IPS DF 6.9 (cell line): ENCODE measurements at places on chromosomes 6 and 20.

- DNase-seq, result no peak
These were observed 19.3 kb upstream of the HBS1L start for GRCh38 chr6:135073756-135074393.

- peak; percentile 37 for DNase-seq
These were observed 138.9 kb downstream of the ADGRG6 start for GRCh38 chr6:142440600-142441293.

- DNase-seq, result no peak
These were observed 182.4 kb upstream of the TSHZ2 start for GRCh38 chr20:52789716-52790115.

DNA sequence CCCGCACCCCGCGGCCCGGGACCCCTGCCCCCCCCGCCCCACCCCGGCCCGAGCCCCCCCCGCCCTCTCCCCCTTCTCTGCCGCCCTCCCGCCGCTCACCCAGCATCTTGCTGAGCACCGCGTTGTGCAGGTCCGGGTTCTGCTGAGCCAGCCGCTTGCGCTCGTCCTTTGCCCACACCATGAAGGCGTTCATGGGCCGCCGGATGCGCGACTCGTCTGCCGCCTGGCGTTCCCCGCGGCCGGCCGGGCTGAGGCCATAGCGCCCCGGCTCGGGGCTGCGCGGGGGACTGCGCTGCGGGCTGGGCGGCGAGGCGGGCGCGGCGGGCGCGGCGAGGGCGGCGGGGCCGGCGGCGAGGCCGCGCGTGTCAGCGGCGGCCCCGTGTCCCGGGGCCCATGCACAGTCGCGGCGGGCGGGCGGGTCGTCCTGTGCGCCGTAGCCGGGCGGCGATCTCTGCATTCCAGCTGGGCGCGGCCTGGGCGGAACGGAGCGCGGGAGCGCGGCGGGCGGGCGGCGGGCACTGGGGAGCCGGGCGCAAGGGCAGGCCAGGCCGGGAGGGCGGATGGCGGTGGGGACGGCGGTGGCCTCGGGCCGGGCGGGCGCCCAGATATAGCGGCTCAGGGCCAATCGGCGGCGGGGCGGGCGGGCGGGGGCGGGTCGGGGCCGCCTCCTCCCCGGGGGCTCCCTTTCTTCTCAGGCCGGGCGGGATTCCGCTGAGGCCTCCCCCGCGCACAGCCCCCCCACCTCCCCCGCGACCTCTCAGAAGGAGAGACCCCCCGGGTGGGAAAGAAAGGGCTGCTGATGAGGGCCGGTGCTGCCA, at the start of gene SOX18:
Gene SOX18, minus strand, starts transcription at position 580 of the 818 bp plus-strand sequence. Its CDS starts 123 bp downstream, at position 457.
- DNase-seq, result no peak

DNA sequence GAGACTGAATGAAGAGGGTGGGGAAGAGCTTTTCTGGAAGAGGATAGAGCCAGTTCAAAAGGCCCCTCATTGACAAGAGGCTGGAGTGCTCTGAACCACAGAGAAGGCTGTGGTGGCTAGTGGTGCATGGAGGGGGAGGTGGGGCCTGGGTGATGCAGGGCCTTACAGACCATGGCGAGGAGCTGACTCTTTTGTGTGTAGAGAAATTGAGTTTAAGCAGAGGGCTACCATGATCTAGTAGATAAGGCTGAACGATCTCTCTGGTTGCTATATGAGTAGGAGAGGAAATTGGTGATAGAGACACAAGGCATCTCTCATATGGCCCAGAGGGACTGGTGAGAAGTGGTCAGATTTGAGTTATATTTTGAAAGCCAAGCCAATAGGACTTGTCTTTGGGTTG, 137.6 kb downstream of the UST start:
- DNase-seq, result no peak

DNA sequence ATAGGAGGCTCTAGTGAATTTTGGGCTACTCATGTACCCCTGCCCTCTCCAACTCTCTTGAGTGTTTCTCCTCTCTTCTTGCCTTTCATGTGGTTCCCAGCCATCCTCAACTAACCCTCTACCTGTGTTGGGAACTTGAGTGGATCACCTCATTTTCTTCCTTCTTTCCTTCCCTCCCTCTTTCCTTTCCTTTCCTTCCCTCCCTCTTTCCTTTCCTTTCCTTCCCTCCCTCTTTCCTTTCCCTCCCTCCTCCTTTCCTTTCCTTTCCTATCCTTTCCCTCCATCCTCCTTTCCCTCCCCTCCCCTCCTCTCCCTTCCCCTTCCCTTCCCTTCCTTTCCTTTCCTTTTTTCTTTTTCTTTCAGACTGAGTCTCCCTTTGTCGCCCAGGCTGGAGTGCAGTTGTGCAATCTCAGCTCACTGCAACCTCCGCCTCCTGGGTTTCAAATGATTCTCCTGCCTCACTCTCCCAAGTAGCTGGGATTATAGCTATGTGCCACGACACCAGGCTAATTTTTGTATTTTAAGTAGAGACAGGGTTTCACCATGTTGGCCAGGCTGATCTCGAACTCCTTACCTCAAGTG, 63.8 kb downstream of the BTBD3 start:
- DNase-seq, result no peak

- no peak for DNase-seq
These were observed at the start of gene CBFA2T2 for GRCh38 chr20:33490023-33490933. Gene CBFA2T2 (plus strand): TSS chr20:33490096. CDS start chr20:33490268, 172 bp downstream.

DNA sequence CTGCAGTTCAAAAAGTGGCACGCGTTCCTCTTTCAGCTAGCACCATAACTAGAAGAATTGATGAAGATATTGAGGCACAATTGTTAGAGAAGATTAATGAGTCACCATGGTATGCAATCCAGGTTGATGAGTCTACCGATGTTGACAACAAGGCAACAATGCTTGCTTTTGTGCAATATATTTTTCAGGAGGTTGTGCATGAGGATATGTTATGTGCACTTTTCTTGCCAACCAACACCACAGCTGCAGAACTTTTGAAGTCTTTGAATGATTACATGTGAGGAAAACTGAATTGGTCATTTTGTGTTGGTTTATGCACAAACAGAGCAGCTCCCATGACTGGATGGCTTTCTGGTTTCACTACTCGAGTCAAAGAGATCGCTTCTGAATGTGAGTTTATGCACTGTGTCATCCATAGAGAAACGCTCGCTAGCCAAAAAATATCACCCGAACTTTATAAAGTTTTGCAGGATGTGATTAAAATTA, 129.3 kb upstream of the SLC24A3 start:
- no peak for DNase-seq

DNA sequence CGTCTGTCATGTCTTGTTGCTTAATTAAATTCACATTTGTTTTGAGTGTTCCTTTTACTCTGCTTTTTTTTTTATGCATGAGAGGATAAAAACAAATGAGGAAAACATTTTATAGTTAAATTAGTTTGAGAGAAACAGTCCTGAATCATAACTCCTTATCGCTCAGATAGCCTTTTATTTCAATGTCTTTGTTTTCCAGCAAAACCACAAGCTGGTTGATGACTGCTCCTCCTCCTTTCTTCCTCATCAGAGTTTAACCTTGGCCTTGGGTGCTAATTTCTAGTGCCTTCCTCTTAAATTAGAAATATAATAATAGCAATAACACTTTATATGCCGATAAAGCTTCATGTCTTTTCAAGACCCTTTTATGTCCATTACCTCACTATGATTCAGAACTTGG, 3.1 kb downstream of the NOX3 start:
- no peak for DNase-seq

GRCh38 chr6:28296520-28297060, 15.2 kb downstream of the PGBD1 start:
- DNase-seq, result no peak

- DNase-seq, result no peak
These were observed 146.5 kb upstream of the COL21A1 start for GRCh38 chr6:56393615-56394612.

GRCh38 chr6:34068462-34069044, 77.3 kb downstream of the GRM4 start:
- no peak for DNase-seq

DNA sequence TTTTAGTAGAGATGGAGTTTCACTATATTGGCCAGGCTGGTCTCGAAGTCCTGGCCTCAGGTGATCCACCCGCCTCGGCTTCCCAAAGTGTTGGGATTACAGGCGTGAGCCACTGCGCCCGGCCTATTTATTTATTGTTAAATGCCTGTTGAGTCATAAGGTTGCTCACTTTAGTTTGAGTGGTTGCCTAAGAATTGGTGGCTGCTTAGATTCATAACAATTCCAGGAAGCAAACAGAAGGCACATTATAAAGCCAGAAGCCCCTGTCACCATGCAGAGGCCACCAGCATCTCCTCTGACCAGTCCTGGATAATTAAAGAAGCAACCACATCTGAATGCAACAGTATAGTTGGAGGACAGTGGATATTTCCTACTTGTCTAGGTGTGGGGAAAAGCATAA, 24.0 kb upstream of the ARMH2 start:
- no peak for DNase-seq

GRCh38 chr6:95882371-95882770, 133.4 kb upstream of the FUT9 start:
- no peak for DNase-seq

DNA sequence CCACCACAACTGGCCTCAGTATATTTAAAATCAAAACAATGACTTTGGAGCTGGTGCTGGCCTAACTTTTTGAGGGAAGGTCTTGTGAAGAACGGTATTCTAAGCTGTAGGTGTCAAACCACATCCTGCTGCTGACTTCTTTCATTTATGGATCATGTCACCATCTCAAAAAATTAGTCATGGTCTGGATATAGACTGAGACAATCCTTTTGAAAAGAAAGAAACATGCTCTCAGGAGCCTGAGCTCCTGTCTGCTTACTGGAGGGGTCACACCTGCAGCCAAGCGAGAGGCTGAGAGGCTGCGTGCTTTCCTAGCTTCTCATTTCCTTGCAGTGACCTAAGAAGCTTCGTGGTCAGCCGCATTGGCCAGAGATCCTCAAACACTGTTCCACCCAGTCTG, 55.2 kb downstream of the TIAM2 start:
- no peak for DNase-seq

GRCh38 chr6:53066874-53067706, 1.9 kb downstream of the FBXO9 start:
- no peak for DNase-seq

- no peak for DNase-seq
These were observed 1370.3 kb upstream of the CITED2 start for GRCh38 chr6:140744659-140745320.

- DNase-seq, result no peak
These were observed 714.0 kb downstream of the UTRN start for GRCh38 chr6:144999127-144999526.

DNA sequence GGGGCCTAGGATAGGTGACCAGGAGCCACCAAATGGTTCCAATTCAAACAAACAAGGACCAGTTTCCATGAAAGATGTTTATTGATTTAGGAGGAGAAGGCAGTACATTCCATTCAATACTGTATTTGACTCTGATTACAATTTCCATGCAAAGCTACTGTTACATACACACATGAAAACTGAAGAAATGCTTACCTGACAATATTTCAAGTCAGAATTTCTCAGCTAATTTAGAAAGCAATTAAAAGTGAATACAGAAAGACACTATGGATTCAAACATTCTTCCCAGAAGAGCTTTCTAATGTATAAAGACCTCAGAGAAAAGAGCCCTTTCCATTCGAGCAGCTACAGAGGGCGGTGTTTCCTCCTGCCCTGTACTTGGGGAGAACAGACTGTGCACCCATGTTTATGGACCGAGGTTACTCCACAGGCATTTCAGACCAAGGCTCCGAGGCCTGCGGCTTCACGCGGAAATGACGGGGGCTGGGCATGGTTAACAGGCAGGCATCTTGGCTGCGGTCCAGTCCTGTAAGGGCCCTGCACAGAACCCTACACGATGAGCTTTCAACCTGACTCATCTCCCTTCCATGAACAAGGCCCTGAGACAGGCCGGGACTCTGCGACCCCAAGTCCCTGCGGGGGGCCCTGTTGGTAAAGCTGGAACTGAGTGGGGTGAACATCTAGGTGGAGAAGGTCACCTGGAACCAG, 25.7 kb upstream of the TCFL5 start:
- DNase-seq, result no peak

- no peak for DNase-seq
These were observed 7.3 kb upstream of the ADA start for GRCh38 chr20:44658810-44659209.

DNA sequence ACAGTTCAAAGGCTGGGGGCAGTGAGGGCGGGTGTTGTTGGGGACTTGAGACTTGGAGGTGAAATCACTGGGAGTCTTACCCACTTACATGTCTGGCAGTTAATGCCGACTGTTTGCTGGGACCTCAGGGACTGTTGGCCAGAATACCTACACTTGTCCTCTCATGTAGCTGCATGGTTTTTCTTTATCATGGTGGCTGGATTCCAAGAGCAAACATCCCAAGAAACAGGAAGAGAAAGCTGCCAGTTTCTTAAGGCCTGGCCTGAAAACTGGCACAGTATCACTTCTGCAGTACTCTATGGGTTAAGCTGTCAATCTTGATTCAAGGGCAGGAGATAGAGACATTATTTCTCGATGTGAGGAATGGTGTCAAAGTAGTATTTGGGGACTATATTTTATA, 19.8 kb upstream of the C6orf62 start:
- no peak for DNase-seq

DNA sequence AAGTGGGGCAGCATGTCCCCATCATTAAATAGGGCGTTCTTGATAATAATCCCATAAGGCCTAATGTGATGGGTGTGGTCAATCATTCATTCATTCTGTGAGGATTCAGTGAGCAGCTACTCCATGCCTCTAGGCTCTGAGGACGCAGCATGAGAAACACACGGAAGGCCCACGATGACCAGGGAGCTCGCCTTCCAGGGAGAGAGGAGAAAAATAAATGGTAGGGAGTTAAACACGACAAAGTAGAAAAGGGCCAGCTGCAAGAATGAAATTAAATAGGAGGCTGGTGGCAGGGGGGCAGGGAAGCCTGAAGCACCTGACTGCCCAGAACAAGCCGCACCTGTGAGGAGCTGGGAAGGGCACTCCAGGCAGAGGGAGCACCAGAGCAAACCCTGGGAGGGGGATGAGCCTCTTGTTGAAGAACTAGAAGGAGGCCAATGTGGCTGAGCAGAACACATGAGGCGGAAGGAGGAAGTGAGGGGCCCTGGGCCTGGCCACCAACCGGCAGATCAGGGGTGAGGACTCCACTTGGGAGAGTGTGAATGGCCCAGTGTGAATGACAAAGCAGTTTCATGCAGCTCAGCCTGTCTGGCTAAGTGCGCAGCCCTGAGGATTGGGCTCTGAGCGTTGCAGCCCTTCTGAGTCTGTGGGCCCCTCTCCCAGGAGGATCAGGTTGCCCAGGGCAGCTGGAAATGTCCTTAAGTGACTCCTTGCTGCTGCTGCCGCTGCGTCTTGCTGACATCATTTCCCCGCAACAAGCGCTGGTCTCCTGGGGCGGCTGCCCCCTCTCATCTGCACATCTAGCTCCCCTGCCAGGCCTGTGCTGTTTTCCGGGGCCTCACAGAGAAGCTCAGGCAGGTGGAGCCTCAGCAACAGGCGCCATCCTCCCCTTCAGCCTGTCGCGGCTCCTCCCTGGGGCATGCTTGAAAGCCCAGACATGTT, 99.9 kb downstream of the CDH26 start:
- DNase-seq, result no peak
